Right lung (tissue), 10 donors: ENCODE measurements at places on chromosomes 2 and 18.
A peak's percentile ranks its signal among the peaks of the same experiment; 100 is the strongest.

GRCh38 chr2:240327566-240327965, 107.9 kb upstream of the GPC1 start:
- no peak for DNase-seq

DNA sequence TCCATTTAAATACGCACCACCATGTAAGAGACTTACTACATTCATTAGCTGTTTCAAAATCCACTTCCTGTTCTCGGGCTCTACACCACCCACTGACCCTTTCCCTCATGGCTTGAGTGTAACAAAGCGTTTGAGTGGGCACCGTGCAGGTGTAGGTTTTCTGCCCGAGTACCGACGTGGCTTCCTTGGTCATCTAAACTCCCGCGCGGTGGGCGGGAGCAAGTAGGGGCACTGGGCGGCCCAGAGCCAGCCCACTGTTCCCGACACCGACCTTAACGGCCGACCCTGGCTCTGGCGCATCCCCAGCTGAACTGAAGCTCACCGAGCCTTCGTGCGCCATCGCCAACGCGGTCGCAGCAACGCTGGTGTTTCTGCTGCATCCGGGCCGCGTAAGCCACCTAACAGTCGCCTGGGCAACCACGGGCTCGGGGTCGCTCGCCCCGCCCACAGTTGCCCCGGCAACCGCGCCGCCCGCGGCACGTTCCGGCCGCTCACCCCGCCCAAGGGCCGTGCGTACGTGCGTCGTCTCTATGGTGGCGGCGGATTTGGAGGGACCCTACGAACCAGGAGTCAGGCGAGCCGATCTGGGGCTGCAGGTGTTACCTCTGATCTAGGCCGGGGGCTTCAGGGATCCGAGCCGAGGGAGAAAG, at the start of the genes C2orf81 and WDR54:
C2orf81 (minus strand) TSS at position 399 of the 650 bp plus-strand sequence; CDS start at position 340, 59 bp downstream.
WDR54 (plus strand) TSS at position 510 of the 650 bp plus-strand sequence. CDS start 424 bp downstream, outside the sequence.
- DNase-seq: peak; percentile 90

DNA sequence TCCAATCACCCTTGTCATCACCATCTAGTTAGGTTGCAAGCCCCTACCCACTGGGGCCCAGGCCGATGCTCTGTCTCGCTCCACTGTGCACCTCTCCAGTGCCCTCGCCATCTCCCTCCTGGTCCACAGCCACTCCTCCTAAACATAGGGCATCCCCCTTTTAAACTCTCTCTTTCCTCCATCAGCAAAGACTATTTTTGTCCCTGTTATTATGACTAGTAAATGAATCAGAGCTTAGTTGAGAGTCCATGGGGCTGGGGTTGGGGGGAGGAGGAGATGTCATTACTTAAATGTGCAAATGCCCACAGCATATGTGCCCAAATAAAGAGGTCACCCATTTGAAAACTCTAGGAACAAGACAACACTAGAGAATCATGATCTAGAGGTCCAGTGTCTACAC, 167.4 kb downstream of the TRABD2A start:
- DNase-seq: no peak

DNA sequence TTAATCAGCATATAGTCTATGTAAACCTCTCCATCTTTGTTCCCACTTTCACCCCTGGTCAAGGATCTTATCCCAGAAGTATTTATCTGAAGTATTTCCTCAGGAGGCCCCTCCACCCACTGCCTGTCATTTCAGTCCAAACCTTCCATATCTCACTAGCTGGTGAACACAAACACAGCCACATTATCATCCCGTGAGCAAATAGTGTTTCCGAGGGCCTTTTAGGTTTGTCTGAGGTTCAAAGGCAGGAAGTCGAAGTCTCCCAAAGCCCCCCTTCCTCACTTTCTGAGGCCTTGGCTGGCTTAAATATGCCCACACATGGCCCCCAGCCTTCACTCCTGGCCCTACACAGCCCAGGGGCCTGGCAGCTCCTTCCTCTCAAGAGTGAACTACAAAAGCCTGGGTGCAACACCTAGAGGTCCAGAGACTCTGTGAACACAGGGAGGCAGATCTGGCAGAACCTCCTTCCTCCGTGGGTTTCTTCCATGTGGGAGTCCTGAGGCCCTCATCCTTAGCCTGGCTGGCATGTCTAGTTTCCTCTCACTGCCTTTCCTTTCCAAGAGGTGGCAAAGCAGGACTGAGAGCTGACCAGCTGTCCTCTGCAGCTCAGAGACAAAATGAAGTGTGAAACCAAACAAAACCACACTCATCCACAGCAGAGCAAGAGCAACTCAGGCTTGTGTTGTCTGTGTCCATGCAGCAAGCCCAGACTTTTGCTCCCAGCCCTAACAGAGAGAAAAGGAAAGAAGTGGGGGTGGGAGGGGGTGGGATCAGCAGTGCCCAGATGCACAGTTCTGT, 264.2 kb downstream of the SS18 start:
- no peak for DNase-seq

GRCh38 chr18:36771245-36771644, 57.6 kb downstream of the TPGS2 start:
- no peak for DNase-seq

DNA sequence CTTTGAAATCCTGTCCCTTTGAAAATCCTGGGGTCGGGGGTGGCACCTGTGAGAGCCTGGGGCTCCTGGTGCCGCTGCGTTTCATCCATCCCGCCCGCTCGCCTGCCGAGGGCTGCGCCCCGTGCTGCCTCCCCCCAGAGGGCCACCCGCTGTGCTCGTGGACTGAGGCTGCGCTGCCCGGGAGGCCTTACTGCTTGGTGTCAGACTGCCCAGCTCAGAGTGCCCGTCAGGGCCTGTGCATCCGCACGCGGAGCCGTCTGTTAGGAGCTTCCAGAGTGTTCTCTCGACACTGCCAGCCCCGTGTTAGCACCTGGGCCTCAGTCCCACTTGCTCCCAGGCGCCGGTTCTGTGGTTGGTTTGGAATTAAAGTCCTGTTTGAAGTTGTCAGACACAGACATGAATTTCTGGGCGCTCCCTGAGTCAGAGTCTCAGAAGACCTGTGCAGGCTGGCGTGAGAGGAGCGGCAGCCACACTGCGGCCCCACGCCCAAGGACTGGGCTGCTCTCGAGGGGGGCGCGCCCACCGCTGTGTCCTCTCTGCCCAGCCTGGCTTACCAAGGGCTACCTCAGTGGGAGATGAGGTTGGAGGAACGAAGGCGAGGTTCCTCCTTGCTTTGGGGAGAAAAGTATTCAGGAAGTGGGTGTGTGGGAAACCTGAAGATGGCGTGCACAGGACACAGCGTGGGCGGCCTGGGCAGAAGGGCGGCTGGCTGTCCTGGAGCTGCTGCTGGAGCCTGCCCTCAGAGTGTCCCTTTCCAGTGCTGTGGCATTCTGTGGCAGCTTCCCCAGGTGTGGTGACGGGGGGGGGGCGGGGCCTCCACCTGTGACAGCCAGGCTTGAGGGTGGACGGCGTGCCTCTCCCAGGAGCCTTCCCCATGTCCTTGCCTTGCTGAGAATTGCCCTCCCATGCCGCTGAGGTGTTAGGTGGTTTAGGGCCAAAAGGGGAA, 14.1 kb downstream of the DTYMK start:
- DNase-seq: no peak

GRCh38 chr2:95031076-95031725, 5.7 kb downstream of the MAL start:
- DNase-seq: no peak

GRCh38 chr2:12978066-12978835, 261.5 kb downstream of the TRIB2 start:
- DNase-seq: no peak

DNA sequence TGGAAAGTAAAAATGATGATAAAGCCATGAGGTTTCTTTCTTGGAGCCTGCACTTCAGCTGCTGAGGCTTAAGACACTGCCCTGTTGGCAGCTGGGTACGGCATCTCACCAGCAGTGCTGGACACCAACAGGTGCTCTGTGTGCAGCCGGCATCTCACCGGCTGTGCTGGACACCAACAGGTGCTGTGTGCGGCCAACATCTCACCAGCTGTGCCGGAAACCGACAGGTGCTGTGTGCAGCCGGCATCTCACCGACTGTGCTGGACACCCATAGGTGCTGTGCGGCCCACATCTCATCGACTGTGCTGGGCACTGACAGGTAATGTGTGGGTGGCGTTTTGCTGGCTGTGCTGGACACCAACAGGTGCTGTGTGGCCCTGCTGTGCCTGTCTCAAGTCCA, 190.8 kb downstream of the TMEM18 start:
- no peak for DNase-seq

DNA sequence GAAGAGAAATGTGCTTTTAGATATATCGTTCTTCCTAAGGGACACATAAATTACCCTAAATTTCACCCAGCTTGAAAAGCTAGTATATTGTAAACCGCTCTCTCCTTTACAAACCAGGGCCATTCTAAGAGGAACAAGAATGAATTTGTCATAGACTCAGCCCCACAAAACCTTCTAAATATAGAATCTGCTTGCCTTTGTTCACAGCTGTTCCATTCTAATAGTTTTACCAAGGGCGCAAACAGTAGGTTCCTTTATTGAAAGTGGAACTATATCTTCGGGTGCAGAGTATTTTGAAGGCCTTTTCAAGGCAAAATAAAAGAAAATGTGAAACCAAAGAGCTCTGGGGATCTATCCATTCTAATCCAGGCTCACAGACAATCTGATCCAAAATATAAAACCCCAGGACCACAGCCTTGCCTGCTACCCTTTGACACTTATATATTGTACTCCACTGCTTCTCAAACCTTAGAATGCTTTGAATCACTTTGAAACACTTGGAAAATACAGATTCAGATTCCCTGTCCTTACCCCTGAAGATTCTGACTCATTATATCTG, 316.8 kb downstream of the PAX3 start:
- no peak for DNase-seq

GRCh38 chr18:38244480-38244879, 678.9 kb upstream of the CELF4 start:
- DNase-seq: peak; percentile 24

DNA sequence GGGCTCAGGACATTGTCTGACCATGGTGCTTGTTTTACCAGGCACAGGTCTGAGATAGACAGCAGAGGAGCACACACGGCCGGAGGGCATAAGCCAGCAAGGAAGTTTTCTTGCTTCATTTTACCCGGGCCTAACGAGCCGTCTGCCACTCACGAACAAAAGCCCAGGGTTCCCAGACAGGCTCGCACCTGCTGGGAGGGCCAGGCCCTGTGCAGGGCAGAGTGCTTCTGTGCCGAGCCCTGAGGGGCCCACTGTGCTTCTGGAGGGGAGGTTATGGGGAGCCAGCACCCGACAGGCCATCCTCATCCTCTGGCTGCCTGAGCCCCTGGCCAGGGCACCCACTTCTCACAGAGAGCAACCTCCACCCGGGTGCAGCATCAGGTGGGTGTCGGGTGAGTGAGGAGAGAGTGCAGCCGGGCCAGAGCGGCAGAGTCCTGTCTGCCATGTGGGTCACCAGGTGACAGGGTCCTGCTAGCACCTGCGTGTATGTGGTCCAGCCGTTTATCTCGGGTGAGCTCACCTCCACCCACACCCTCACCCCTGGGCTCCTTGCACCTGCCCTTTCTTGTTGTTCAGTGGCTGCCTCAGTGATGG, 297.9 kb downstream of the NDUFA10 start:
- no peak for DNase-seq

DNA sequence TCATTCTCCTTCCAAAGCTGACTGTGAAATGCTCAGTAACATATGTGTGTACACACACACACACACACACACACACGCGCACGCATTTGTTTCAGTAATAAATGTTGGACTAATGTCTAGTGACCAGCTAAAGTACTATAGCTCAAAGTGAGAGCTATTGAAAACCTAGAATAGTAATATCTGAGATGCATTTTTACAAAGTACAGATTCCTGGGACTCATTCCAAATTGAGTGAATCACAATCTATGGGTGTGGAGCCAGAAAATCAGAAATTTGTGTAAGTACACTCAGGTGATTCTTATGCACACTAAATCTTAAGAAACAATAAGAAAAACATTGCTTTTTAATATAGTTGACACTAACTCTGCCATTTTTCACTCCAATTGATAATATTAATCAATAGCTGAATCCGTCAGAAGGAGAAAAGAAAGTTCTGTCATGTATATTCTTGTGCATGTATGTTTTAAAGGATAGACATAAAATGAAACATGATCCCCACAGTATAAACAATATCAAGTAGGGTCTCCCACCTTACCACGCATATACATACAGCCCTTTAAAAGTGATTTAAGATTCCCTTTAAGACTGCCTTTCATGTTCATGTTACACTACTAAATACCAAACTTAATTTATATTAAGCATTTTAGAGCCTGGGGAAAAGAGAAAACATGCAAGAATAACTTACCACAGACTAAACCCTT, 123.5 kb downstream of the ATAD2B start:
- DNase-seq: no peak

GRCh38 chr2:5764041-5764440, 71.9 kb downstream of the SOX11 start:
- no peak for DNase-seq

- no peak for DNase-seq
Observed at GRCh38 chr2:64781711-64782390, 128.1 kb upstream of the SERTAD2 start.

DNA sequence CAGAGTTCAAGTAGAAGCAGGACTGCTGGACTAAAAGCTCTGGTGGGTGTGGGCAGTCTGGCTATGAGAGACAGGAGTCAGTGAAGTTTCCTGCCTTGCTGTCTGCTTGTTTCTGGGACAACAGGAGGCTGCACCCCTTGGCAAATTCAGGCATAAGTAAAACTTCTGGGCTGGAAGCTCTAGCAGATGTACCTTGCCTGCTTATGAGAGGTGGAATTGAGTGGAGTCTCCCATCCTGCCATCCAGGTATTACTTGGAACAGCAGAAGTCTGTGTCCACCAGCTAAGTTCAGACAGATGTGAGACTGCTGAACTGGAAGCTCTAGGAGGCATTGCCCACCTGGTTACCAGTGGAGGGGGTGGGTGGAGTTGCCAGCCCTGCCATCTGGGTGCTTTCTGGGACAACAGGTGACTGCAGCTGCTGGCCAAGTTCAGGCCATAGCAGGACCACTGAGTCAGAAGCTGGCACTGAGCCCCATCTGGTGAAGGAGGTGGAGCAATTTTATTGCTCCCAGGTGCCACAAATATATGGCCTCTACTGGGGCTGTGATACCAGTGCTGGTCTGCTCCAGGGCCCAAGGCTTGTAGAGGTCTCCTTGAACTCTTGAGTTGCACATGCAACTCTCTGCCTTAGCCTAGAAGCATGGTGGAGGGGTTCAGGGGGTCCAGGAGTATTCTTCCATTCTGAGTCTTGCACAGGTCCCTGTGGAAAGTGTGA, 199.4 kb upstream of the FN1 start:
- no peak for DNase-seq

GRCh38 chr2:60463249-60463648, 90.2 kb downstream of the BCL11A start:
- peak; percentile 55 for DNase-seq
